Activated CD8-positive, alpha-beta memory T cell treated with anti-CD3 and anti-CD28 coated beads for 24 hours (primary cell): ENCODE measurements at places on chromosomes 7 and 10.

- DNase-seq = no peak
These were observed 132.4 kb downstream of the KIAA1217 start for GRCh38 chr10:24341371-24341770.

GRCh38 chr10:3747984-3748383 lies 37.0 kb downstream of the KLF6 start:
- DNase-seq = peak; percentile 43

GRCh38 chr7:104045183-104045582 lies 55.7 kb upstream of the RELN start:
- no peak for DNase-seq

DNA sequence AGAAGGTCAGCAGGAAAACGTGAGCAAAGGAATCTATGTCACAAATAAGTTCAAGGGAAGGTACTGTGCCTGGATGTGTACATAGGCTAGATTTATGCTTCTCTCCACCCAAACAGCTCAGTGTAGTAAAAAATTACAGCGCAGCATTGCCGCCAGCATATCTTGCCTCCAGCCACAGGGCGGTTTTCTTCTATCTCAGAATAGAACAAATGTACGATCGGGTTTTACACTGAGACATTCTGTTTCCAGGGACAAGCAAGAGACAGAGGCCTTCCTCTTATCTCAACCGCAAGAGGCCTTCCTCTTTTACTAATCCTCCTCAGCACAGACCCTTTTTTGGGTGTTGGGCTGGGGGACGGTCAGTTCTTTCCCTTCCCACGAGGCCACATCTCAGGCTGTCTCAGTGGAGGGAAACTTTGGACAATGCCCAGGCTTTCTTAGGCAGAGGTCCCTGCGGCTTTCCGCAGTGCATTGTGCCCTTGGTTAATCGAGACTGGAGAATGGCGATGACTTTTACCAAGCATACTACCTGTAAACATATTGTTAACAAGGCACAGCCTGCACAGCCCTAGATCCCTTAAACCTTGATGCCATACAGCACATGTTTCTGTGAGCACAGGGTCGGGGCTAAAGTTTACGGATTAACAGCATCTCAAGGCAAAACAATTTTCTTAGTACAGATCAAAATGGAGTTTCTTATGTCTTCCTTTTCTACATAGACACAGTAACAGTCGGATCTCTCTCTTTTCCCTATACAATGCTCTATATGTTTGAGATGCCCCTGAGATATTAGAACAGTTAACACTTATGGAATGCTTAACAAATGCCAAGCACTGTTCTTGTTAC lies 11.6 kb upstream of the ABHD11 start:
- no peak for DNase-seq

GRCh38 chr7:158327571-158328180 lies 259.9 kb downstream of the PTPRN2 start:
- DNase-seq = no peak

- no peak for DNase-seq
These were observed 75.9 kb upstream of the SCIN start for GRCh38 chr7:12494687-12495024.
